ENCODE measurements at places on chromosomes 3 and 15.
A peak's percentile ranks its signal among the peaks of the same experiment; 100 is the strongest.

DNA sequence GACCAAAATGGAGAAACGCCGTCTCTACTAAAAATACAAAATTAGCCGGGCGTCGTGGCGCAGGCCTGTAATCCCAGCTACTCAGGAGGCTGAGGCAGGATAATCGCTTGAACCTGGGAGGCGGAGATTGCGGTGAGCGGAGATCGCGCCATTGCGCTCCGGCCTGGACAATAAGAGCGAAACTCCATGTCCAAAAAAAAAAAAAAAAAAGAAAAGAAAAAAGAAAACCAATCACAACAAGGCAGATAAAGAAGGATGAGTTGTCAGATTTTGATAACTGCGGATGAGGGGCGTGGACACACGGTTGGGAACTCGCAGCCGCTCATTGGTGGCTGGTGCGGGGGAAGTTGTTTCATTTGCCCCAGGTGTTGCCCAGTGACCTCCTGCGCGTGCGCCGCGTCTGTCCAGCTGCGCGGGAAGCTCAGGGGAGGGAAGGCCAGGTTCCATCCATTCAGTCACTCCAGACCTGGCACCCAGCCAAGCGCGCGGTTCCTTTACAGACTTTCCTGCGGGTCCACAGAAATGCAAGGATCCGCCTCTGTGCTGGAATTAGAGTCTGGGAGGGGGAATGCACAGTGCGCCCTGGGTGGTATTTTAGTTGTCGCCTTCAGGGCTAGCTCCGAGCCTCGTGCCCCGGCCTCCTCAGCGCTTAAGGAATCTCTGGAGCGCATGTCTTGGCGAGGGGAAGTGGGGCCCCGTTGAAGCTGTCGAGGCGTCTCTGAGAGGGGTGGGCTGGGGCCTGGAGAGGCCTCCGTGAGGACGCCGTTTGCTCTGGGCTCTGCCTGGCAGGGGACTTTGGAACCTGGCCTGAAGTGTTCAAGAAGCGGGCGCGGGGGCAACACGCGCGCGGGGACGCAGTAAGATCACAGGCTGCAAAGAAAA lies 708 bp upstream of the GCHFR start:
- DNase-seq, result peak; percentile 85

GRCh38 chr3:159001711-159002110 lies 199.9 kb downstream of the MFSD1 start:
- no peak for DNase-seq

GRCh38 chr3:102307442-102307841 lies 127.4 kb upstream of the ZPLD1 start:
- no peak for DNase-seq

- DNase-seq, result peak; percentile 70
Observed at GRCh38 chr15:67150023-67150860, 84.8 kb downstream of the SMAD3 start.

GRCh38 chr3:85589145-85589544 lies 630.4 kb downstream of the CADM2 start:
- DNase-seq, result no peak

GRCh38 chr3:33795856-33796536 lies 2.4 kb upstream of the PDCD6IP start:
- DNase-seq, result no peak

- DNase-seq, result no peak
Observed at GRCh38 chr3:127755305-127755681, 67.0 kb downstream of the MGLL start.

DNA sequence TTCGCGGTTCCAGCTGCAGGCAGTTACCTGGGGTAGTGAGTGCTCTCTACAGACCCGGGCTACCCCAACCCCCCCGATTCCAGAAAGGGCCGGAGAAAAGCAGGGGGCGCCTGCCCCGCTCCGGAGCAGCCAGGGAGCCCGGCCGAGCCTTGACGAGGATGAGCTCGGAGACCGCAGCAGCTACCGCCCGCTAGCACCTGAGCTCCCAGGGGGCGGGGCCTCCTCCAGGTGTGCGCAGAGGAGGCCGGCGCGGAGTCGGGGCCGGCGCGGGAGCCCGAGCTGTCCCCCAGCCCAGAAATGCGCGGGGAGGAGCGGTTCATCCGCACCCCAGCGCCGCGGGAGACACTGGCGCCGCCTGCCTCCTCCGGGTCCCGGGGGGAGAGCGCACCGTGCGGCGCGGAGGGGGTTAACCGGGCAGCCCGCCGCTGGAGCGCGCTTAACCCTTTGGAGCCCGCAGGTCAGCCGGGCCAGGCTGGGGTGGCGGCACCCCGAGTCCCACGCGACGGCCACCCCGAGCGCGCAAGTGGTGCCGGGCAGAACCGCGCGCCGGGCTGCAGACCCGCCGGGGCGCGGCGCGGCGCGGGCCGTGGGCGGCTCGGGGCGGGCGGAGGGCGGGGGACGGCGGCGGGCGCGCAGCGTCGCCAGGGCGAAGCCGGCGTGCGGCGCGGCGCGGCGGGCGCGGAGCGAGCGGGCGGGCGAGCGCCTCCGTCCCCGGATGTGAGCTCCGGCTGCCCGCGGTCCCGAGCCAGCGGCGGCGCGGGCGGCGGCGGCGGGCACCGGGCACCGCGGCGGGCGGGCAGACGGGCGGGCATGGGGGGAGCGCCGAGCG lies at the start of gene CACNA1D:
CACNA1D (plus strand) TSS at position 649 of the 829 bp plus-strand sequence. CDS start 556 bp downstream, outside the sequence.
- peak; percentile 87 for DNase-seq

DNA sequence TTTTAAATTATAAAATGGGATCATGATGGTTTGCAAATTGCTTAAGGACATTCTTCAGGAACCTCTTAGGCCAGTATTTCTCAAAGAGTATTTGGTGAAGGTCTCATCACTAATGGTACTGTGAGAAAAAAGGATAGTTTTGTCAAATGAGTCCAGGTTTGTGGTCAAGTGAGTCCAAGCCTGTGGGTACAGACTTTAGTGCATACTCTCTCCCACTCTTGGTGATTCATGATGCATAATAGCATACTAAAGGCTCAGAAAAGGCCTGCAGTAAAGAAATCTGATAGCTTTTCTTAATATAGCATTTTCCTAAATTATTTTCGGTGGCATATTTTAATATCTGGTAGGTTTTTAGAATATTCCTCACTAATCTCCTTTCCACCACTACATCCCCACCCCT lies 20.0 kb downstream of the BOC start:
- no peak for DNase-seq

DNA sequence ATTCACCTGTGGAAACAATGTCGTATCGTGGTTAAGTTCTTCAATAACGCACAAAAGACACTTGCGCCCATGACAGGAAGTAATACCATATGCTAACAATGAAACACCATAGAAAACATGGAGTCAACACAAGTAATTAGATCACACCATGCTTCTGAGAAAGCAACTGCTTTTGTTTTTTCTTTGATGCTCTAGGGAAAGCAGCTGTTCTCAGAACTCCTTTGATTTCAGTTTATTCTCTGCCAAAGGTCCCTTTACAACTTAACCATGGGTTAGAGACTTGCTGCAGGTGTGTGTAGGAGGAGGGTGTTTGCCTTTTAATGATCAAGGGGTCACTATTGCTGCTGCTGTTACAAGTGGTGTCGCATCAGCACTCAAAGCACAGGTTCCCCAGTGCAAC lies 324.0 kb upstream of the SLCO3A1 start:
- no peak for DNase-seq

DNA sequence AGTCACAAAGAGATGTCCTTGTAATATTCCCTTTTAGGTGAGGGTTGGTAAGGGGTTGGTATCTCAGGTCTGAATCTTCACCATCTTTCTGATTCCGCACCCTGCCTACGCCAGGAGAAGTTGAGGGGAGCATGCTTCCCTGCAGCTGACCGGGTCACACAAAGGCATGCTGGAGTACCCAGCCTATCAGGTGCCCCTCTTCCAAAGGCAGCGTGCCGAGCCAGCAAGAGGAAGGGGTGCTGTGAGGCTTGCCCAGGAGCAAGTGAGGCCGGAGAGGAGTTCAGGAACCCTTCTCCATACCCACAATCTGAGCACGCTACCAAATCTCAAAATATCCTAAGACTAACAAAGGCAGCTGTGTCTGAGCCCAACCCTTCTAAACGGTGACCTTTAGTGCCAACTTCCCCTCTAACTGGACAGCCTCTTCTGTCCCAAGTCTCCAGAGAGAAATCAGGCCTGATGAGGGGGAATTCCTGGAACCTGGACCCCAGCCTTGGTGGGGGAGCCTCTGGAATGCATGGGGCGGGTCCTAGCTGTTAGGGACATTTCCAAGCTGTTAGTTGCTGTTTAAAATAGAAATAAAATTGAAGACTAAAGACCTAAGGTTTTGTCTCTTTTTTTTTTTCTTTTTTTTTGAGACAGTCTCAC lies 19.8 kb downstream of the TYRO3 start:
- no peak for DNase-seq

- DNase-seq, result peak; percentile 39
Observed at GRCh38 chr15:88621789-88622604, 857 bp downstream of the AEN start.

DNA sequence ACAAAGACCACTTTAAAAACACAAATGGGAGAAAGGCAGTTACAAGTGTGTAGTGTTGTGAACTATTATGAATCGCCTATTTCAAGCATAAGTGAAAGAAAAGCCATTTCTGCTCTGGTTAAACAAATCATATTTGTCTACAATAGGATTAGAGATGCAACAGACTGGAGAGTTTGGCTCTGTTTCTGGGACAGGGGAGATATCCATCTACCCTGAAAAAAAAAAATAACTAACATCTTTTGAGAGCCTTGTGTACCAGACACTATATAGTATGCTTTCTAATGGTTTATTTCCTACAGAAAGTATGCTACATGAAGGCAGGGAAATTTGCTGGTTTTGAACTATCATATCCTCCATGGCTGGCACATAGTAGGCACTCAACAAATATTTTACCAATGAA lies 106.7 kb upstream of the FHIT start:
- DNase-seq, result no peak

GRCh38 chr3:37668431-37668817 lies 193.3 kb upstream of the CTDSPL start:
- peak; percentile 85 for DNase-seq

GRCh38 chr3:183340222-183340621 lies 87.2 kb downstream of the B3GNT5 start:
- no peak for DNase-seq

DNA sequence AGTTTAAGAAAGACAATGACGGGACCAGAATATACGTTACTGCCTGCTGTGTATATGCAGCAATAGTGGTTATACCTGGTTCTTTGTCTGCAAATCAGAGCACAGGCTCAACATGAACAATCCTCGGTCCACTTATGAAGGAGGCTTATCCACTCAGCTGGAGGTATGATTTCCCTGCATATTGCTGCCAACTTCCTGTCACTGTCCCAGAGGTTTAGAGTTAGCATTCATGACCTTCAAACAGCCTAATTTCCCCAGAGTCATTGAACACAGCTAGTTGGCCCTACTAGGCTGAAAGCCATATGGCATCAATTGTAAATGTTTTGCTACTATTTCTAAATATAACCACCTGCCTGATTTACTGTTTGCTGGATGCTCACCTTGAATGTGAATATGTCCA lies 224.9 kb upstream of the ZNF717 start:
- DNase-seq, result no peak

GRCh38 chr3:141272906-141273662 lies 41.5 kb downstream of the PXYLP1 start:
- no peak for DNase-seq

- DNase-seq, result peak; percentile 47
Observed at GRCh38 chr3:159322322-159322939, 520.6 kb downstream of the MFSD1 start.

- no peak for DNase-seq
Observed at GRCh38 chr15:67198157-67198754, 56.2 kb downstream of the AAGAB start.

- DNase-seq, result no peak
Observed at GRCh38 chr3:30895329-30895728, 868 bp upstream of the GADL1 start.

DNA sequence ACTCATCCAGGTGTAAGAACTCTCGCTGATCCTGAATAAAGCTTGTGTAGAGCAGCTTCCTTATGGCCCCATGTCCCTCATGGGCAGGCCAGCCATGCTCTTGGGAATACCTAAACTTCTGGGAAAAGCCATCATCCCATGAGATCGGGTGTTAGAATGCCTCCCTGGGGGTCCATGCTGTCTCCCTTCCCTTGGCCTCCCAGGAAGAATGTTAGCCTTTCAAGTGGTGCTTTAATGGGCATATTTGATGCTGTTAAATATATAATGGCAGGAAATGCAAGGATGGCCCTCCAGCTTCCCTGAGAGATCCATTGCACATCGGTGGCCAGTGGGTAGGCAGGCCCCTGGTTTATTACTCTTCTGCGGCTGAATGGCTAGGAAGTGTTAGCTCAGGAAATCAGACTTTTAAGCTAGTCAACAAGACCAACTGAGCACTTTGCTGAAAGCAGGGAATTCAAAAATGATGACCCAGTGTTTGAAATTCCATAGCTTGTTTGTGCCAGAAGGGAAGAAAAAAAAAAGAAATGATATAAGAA lies 60.5 kb upstream of the LRTM1 start:
- no peak for DNase-seq

Data from thyroid gland (tissue), 4 donors.